Cortex of kidney (tissue), 1 donor: ENCODE measurements at places on chromosomes 3 and 15.

GRCh38 chr3:187101184-187102072, 37.9 kb downstream of the RPL39L start:
- no peak for DNase-seq

- DNase-seq = no peak
Measured at GRCh38 chr3:105327662-105328337, 38.9 kb upstream of the ALCAM start.

DNA sequence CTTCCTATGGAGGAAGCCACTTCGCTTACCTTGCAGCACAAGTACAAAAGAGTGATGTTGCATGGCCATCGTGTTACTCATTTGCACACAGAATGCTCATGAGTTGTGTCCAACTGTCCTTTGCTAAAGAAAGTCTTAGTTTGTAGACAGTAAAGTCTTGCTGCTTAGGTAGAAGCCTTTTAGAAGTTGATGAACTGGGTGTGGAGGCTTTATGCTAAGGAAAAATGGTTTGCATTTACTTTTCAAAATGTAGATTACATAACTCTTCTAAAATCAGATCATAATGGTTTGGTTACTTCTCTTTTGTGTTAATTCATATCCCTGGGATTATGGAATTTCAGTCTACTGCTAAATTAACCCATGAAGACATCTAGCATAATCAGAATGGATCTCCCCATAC, 84.5 kb upstream of the FLNB start:
- no peak for DNase-seq

DNA sequence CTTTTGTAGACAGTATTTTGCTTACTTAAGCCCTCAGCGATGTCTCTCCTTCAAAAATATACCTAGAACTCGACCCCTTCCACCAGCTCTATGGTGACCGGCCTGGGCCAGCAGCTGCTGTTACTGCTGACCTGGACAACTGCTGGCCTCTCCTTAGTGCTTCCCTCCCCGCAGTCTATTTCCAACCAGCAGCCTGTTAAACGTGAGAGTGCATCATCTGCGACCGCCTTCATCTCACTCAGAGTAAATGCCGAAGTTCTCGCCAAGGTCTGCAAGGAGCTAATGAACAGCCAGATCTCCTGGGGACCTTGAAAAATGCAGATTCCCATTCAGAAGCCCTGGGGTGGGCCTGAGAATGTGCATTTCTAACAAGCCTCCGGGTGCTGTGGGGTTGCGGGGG, 86.7 kb downstream of the RPLP1 start:
- no peak for DNase-seq

GRCh38 chr3:112653209-112653871, 12.4 kb upstream of the CCDC80 start:
- DNase-seq = no peak

GRCh38 chr3:190362258-190362657, 25.7 kb upstream of the CLDN16 start:
- DNase-seq = no peak

GRCh38 chr3:78969483-78969882, 798.3 kb downstream of the ROBO1 start:
- DNase-seq = no peak

DNA sequence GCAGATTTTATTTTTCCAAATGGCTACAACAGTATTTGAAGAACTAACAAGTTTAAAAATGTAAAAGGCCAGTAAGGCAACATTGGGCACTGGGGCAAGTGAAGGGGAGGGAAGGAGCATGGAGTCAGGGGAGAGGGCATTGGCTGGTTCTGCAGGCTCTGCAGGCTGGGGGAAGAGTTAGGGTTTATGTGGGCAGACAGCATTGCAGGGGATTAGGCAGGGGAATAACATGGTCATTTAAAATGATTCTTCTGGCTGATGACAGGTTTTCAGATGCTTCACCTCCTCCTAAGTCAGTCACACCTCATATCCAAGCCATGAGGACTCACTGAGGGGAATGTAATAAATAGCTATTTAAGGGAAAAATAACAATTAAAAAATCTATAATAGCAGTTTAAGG, 52.6 kb downstream of the BTD start:
- DNase-seq = no peak

DNA sequence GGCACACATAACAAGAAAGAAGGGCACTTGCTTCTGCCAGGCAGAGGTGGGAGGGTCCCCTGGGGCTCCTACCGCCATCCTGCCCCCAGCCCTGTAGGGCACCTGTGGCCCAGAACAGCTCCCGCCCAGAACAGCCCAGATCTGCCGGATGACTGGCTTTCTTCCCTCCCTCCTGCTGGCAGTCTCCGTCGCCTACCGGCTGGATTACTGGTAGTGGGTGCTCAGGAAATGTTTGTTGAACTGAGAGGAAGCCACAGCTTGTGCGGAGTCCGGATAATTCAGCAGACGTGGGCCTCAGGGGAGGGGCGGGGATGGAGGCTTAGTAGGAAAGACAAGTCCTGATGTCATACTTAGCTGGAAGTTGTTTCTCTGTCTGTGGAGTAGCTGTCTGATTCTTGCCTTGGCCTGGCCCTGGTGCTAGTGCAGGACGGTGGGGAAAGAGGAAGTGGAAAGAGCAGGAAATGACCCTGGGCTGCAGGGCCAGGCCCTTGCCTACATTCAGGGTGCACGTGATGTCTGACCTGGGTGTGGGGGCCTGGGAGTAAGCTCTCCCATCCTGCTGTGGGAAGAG, 6.7 kb downstream of the CCDC9B start:
- no peak for DNase-seq

DNA sequence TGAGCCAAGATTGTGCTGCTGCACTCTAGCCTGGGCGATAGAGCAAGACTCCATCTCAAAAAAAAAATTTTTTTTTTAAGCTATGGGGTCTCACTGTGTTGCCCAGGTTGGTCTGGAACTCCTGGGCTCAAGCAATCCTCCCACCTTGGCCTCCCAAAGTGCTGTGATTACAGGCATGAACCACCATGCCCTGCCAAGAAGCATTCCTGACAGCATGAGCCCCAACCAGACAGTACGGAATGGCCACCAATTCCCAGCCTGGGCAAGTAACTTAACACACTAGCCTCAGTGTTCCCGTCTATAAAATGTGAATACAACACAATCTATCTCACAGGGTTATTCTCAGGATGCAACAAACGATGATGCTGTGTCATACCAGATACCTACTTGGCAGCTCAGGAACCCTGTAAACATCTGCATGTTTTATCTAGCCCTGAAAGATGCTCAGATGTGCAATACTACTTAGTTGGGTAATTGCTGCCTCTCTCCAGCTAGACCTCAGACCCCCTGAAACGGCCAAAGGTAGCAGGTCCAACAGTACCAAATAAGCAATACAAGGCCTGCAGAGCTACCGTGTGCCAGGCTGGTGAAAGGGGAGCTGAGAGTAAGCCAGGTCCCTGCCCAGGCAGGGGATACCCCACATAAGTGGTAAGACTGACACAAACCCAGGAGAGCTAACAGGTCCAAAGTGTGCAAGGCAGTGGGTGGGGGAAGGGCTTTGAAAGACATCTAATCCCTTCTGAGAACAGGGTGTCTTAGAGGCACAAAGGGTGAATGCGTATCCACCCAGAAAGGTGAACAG, 1.9 kb downstream of the TKT start:
- no peak for DNase-seq

DNA sequence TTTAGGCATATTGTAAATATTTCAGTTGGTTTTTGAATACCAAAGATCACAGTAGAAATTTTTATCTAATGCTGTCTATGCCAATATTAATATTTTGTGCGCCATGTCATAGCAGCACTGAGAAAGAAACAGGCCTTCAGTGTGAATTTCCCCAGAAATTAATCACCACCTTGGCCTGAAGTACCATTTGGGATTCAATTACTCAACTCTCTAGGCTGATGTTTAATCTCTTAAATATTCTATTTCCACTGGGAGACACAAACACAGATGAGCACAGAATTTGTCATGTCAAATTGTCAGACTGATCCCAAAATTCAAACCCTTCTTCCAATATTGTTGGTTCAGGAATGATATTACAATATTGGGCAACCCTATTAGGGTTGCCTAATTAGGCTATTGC, 509.3 kb downstream of the ROBO1 start:
- no peak for DNase-seq

DNA sequence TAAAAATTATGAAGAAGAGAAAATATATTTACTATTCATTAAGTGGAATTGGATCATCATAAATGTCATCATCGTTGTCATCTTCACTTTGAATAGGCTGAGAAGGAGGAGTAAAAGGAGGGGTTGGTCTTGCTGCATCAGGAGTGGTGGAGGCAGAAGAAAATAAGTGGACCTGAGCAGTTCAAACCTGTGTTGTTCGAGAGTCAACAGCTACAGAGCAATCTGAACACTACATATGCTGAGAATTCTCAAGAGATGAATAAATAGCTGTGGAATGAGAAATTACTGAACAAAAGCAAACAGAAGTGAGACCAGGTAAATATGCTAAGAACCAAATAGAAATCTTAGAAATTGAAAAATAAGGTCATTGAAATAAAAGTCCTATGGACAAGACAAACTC, 32.3 kb upstream of the CCK start:
- no peak for DNase-seq

DNA sequence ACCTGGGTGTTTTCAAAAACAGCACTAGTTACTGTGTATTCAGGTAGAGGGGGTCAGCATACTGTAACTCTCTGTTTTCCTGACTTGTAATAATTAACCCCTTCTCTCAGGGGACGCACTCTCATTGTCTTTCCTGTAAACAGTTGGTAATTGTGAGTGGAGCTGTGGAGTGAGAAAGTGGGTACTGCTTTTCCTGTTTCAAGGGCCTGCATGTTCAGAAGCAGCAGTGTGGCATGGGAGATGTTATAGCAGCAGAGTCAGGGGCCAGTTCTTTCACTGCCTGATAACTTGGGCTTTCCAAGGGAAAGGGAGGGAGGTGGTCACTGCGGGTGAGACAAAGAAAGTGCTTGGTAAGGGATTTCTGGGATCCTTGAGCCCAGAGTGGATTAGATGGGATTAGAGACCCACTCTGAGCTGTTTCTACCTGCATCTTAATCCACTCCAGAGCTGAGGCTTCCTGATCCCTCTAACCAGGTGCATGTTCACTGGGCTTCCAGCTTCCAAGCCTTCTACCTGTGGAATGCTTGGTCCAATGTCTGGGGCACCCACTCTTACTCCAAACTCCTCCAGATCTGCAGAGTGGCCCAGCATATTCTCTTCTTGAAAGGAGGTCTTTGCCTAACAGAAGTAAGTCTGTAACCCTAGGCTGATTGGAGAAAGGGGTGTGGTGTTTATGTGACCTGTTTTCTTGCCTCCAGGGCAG, 105.2 kb downstream of the RPLP1 start:
- no peak for DNase-seq

GRCh38 chr3:58604031-58604430, 26.8 kb upstream of the FAM107A start:
- DNase-seq = no peak

DNA sequence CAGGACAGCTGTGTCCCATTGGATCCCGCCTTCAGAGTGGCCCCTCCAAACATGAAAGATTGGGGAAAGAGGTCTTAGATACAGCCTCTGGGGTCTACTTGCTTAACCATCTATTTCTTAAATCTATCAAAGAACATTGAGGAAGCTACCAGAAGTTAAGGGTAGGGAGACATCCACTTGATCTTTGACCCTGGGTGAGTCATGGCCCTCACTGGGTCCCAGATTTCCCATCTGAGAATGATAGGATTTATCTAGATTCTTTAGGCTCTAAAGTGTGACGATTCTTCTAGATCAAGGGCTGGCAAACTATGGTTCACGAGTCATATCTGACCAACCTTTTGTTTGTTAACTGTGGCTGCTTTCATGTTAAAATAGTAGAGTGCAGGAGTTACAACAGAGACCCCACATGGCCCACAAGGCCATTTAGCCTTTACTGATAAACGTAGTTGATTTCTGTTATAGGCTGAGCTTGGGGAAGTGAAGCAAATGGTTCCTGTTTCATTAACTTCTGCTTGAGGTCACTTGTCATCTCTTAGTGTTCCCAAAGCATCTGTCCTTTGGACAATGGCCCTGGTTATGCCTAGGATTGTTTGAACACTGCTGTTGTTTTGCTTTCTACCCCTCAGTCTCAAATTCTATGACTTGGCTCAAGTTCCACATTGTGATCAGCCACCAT, 8.0 kb downstream of the MUC13 start:
- DNase-seq = no peak

- DNase-seq = no peak
Measured at GRCh38 chr3:81218023-81218422, 543.4 kb downstream of the GBE1 start.

- no peak for DNase-seq
Measured at GRCh38 chr3:133767607-133768006, 21.4 kb downstream of the TF start.

- DNase-seq = no peak
Measured at GRCh38 chr15:86300390-86301125, 220.9 kb downstream of the AGBL1 start.

GRCh38 chr15:57704441-57704840, 2.1 kb upstream of the POLR2M start:
- DNase-seq = no peak

DNA sequence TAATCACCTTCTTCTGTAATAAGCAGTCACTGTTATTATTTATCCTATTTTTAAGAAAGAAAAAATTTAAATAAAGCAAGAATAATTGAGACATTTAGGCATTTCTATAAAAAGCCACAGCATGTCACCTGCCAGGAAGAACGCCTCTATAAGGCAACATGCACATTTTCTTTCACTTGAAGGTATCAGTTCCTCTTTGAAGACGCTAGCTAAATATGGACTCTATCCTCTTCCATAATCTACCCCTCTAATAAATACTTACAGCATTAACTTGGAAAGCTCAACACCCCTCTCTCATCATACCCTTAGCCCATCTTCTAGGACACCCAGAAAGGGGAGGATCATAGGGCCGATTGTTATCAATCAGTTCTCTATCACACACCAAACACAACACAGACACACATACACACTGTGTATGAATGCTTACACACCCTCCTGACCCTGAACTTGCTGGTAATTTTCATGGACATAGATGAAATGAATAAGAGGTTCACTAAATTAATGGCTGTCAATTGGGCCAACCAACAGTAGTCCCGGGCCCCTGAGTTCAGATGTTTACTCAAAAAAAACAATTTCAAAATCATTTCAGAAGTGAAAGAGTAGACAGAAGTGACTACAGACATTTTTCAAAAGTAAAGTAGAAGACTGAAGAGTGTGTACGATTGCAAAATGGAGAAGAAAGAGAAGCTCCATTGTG, 102.5 kb downstream of the ZMAT3 start:
- DNase-seq = no peak

DNA sequence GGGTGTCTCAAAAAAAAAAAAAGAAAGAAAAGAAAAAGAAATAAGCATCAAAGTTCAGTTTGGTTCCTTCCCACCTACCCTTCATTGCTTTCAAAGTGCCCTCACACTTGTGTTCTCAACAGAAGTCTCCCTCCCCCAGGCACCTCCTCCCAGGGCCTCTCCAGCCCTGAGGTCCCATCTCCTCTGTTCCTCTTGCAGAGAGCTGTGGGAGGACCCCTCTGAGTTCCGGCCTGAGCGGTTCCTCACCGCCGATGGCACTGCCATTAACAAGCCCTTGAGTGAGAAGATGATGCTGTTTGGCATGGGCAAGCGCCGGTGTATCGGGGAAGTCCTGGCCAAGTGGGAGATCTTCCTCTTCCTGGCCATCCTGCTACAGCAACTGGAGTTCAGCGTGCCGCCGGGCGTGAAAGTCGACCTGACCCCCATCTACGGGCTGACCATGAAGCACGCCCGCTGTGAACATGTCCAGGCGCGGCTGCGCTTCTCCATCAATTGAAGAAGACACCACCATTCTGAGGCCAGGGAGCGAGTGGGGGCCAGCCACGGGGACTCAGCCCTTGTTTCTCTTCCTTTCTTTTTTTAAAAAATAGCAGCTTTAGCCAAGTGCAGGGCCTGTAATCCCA, 6.1 kb downstream of the CYP1A2 start:
- DNase-seq = no peak
